ENCODE measurements at places on chromosomes 7 and 10.

- DNase-seq = no peak
Measured at GRCh38 chr7:27098578-27099451, 3.0 kb upstream of the HOXA1 start.

- no peak for DNase-seq
Measured at GRCh38 chr10:15118615-15119014, 21.5 kb downstream of the RPP38 start.

GRCh38 chr7:74134117-74134620, 40.0 kb upstream of the EIF4H start:
- DNase-seq = no peak

GRCh38 chr7:88759230-88760135, at the start of gene ZNF804B:
Gene ZNF804B, plus strand, starts transcription at chr7:88759700. Its CDS starts 277 bp downstream, at chr7:88759977.
- no peak for DNase-seq

DNA sequence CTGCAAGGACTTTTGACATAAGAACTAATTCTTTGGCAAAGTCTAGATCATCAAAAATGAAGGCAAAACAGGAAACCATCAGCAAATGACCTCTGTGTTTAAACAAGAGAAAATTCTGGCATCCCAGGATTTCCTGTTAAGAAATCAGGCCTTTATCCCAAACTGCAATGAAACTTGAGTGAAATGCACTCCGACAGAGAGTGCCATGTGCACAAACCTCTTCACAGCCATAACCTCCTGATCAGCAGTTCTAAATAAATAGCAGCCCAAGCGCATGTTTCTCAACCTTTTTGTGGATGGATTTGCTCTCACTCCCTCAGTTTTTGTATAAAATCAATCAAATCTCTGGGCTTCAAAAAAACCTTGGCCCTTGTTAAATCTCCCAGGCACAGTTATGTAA, 107.7 kb upstream of the EEPD1 start:
- no peak for DNase-seq

- no peak for DNase-seq
Measured at GRCh38 chr7:32865448-32866030, 26.0 kb downstream of the KBTBD2 start.

GRCh38 chr7:69518705-69519077, 79.6 kb upstream of the AUTS2 start:
- DNase-seq = no peak

DNA sequence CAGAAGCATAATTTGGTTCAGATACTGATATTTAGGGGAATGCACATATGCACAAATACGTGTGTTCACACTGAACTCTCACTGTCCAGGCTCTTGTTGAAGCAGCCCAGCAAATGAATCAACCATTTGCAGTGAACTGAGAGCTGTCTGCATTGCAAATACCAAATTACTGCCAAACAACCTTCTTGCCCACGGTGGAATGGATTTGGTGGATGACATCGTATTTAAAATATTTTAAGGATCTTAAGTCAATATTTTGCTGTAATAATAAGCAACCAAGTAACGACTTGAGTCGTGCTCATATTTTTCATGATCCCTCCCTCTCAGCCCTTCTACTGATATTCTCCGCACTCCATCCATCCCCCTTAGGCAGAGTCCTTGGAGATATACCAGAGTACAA, 107.9 kb upstream of the FEZF1 start:
- no peak for DNase-seq

DNA sequence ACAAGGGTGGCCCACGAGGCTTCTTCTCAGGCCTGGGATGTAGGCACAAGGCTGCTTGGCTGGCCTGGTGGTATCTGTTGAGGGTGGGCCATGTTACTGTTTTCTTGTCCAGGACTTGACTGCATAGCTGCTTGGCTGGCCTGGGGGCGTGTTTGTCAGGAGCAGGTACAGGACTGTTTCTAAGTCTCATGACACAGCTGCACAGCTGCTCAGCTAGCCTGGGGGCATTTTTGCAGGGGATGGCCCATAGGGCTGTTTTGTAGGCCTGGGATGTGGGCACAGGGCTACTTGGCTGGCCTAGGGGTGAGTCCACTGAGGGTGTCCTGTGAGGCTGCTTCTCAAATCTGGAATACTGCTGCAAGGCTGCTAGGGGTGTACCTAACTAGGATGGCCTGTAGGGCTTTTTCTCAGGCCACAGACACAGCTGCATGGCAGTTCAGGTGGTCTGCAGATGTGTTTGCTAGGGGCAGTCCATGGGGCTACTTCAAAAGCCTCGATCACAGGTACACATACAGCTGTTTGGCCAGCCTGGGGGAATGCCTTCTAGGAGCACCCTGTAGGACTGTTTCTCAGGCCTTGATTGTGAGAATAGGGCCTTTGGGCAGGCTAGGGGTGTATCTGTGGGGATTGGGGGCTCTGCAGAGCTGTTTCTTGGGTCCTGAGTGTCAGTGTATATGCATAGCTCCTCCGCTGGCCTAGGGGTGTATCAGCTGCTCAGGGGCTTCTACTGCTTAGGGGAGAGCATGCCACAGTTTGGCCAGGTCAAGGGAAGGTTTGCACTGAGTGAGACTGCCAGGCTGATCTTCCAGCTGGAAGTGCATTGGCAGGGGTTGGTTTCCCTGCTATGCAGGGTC, 26.6 kb upstream of the PLA2G12B start:
- DNase-seq = no peak

- DNase-seq = no peak
Measured at GRCh38 chr10:88097092-88097516, 233.7 kb downstream of the PTEN start.

DNA sequence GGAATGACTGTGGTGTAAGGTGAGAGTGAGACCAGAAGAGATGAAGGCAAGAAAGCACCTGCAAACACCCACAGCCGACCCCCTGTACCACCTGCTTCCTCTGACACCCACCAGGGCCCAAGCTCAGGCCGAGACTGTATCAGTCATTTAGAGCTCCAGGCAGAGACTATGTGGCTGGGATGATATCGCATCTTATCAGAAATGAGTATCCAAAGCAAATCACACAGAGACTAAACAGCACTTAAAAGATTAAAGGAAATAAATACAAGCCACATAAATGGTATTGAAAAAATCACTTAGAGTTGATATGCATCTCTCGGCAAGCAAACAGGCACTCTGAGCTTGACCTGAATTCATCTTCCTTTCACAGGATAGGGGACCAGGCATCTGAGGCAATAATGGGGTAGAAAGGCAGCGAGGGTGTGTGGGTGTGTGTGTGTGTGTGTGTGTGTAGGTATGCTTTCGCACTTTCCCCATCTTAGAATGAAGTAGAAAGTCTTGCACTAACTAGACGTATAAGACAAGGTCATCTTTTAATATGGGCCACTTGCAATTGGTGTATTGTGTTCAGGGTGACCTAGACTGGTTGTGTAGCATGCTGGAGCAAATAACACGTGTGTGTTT, 665.9 kb downstream of the KCNMA1 start:
- DNase-seq = no peak

DNA sequence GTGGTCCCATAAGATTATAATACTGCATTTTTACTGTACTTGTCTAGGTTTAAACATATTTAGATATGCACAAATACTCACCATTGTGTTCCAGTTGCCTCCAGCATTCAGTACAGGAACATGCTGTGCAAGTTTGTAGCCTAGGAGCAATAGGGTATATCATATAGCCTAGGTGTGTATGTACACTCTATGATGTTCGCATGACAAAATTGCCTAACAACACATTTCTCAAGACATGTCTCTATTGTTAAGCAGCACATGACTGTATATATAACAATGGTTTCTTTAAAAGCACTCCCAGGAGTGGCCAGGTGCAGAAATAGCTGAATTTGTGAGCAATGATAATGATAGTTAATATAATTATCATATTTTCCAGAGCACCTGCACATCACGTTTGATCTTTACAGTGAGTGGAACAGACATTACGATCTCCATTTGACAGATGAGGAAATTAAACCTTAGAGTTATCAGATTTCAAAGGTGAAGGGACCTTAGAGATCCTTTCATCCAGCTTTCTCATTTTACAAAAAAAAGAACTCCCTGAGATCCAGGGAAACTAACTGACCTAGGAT, 99.2 kb upstream of the PDCD4 start:
- DNase-seq = no peak

- no peak for DNase-seq
Measured at GRCh38 chr10:77618117-77618516, 19.5 kb downstream of the KCNMA1 start.

DNA sequence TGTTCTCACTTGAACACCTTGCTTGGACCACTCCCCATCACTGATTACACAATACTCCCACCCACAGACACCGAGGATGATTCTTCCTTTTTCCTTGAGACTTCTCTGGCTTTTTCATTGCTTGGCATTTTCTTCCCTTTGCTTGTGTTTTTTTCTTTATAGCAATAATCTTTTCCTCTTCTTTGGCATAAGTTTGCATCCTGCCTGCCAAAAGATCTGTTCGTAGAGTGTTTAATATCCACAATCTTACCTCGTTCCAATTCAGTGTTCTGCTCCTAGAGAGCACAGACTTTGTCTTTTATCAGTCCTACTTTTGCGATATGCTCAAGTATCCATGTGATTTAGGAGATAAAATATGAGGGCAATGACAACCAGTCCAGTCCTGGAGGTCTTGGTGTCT, 303.3 kb upstream of the CDC14C start:
- no peak for DNase-seq

GRCh38 chr7:141739250-141739649, 1.1 kb downstream of the SSBP1 start:
- no peak for DNase-seq

DNA sequence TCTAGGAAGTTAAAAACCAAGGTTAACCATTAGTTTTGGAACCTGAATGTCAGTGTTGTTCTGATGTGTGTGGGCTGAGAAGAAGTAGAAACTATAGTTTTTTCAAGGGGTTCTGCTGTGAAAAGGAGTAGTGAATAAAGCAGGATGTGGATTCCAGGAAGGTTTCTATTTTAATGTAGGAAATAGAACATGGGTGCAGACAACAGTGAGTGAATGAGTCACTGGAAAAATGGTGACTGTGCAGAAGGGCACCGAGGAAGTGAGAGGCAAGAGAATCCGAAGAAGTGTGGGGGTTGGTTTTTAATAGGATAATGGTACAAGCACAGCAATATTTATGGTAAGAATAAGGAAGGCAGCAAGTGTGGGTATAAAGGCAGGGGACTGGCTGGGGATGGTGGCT, 120.4 kb downstream of the ARHGAP21 start:
- no peak for DNase-seq

- DNase-seq = peak; percentile 66
Measured at GRCh38 chr7:92735707-92736106, 100.7 kb downstream of the CDK6 start.

GRCh38 chr10:58444876-58445275, 59.7 kb downstream of the TFAM start:
- DNase-seq = no peak

- DNase-seq = no peak
Measured at GRCh38 chr10:90412582-90412981, 445.3 kb downstream of the HTR7 start.

GRCh38 chr10:93352638-93353383, 129.3 kb downstream of the MYOF start:
- peak; percentile 22 for DNase-seq

GRCh38 chr10:3258394-3258793, 85.8 kb upstream of the PITRM1 start:
- no peak for DNase-seq

DNA sequence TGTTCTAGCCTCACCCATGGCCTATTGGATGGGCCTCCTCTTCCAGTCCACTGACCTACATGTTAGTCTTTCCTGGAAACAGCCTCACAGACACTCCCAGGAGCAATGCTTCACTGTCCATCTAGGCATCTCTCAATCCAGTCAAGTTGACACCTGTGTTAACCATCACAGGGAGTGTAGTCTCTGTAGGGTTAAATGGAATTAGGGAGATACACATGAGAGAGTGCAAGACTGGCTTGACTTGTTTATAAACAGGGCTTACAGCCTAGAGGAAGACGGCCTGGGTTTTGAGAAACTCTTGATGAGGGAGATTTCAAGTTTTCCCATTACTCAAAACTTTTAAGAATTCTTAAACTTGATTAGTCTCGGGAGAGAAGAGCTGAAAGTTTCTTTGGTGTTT, 18.9 kb upstream of the PRSS37 start:
- DNase-seq = no peak

- no peak for DNase-seq
Measured at GRCh38 chr10:62326176-62326575, 48.0 kb upstream of the ZNF365 start.

DNA sequence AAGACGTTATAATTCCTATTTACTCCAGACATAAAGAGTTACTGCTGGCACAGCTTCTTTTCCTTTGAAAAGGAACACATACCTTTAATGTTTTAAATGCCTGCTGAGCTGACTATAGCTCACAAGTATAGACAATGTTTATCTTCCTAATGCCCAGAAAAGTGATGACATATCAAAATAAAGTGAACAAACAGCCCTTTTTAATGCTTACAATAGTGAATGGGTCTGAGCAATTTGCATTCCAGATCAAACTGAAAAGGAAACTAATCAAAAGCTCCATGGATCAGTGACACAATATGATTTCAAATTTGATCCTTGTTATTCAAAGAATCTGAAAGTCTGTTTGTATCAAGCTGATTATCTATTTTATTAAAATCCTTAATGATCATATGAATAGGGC, 233.6 kb upstream of the SEMA3E start:
- no peak for DNase-seq

DNA sequence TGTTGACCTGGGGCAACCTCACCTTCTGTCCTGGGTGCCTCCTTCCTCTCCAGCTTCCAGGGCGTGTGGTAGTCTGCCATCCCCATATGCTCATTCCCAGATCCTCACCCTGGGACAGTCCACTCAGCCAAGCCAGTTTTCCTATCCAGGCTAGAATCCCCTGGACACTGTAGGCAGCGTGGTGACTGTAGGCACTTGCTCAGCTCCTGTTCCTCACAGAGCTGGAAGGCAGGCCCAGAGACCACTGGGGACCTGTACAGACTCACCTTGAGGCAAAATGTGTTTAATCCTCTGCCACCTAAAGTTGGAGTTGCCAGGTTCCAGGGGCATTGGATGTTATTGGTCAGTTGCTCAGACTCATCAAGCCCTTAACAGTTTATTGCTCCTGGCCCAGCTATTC, 2.4 kb upstream of the GRID1 start:
- DNase-seq = no peak

GRCh38 chr10:62136931-62137330, 131.7 kb downstream of the RTKN2 start:
- DNase-seq = no peak

- no peak for DNase-seq
Measured at GRCh38 chr10:91592266-91592975, 40.5 kb downstream of the PPP1R3C start.

DNA sequence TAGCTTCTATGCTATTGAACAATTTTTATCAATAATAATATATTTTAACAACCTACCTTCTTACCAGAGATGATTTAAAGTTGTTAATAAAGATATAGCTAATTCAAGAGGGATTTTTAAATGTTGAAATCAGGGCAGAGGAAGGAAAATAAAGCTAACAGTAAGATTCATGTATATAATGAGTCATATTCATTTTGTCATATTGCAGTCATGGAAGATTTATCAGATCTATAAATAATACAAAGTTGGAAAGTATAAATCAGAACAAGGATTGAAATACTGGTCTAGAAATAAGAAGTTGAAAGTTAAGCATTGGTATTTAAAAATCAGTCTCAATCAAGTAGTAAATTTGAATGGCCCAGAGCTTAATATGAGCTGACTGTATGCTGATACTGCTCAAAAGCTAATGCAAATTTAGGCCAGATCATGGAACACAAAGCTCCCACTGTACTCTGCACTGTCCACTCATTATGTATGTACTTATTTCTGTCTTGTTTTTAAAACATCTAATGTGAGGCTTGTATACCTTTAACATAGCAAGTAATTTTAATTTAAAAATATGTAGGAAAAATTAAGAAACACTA, 196.9 kb downstream of the ZEB1 start:
- DNase-seq = no peak
